ENCODE measurements at places on chromosomes 7 and 10.

GRCh38 chr10:116444527-116445142, 17.0 kb downstream of the PNLIPRP3 start:
- DNase-seq: no peak

DNA sequence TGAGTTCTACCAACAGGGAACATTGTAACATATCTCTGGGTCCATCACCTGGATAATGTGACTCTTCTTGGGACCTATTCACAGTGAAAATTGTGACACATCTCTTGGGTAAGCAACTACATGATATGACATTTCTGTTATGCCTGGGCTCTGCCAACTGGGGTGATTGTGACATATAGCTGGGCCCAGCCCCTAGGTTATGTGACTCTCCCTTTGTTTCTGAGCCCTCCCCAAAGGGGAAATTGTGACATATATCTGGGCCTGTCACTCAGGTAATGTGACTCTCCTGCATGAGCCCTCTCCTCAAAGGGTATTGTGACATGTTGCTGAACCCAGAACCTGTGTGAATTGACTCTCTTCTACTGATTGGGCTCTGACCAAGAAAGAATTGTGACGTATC, 22.4 kb upstream of the ZNF107 start:
- DNase-seq: no peak

GRCh38 chr7:66013938-66014337, 31.9 kb upstream of the GUSB start:
- no peak for DNase-seq

DNA sequence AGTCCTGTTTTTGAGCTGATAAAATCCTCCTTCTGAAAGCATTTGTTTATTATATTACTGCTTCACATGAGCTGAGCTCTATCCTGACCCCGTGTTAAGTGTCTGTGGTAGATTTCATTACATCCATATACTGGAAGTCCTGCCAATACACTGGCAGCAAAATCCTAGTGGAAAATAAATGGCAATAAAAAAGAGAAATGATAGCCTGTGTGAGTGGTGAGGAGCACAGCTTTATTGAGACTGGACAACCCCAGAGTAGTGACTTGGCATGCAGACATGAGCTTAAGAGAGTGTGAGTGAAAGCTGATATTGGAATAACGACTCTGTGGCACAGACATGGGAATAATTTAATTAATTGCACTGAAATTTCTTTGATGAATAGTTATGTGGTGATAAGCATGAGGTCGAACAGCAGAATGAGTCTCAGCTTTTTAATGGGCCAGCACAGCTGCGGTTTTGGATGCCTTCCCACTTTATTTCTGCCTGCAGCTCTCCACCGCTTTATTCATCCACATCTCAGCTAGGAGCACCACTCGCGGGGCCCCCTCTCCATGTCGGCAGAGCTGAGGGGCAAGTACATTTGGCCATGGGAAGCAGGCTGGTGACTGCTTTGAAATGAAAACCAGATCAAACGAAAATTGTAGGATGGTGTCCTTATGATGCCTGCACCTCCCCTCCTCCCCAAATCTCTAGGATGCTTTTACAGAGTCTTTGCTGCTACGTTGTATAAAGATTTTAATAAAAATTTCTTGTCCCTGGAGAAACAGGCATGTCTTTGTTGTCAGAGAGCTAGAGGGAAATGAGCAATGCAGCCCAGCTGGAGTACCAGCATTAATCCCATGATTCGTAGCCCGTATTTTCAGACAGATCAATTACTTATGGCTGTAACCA, 494.3 kb downstream of the AUTS2 start:
- no peak for DNase-seq

DNA sequence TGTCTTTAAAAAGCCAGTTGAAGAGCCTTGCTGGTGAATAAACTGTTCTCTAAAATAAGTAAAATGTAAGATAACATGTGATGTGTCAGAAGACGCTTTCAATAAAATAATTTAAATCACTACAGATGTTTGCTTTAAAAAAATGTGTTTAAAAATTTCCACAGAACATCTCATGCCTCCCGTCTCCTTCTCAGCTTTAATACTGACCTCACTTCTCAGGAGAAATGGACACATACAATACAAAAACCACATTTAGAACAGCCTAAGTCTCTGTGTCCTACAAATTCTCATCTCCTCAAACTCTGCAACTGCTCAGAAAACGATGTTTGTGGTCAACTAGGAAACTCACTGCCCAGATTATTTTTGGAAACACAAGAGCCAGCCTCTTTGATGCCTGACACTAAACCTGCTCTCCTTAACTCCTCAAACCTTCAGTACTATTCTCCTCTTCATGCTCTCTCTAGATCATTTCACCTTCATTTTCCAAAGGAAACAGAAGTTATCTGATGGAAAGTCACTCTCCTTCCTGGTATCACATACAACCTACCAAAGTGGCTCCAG, 120.3 kb downstream of the ZNF438 start:
- DNase-seq: no peak

- DNase-seq: no peak
Measured at GRCh38 chr7:151408839-151409666, 785 bp downstream of the WDR86 start.

DNA sequence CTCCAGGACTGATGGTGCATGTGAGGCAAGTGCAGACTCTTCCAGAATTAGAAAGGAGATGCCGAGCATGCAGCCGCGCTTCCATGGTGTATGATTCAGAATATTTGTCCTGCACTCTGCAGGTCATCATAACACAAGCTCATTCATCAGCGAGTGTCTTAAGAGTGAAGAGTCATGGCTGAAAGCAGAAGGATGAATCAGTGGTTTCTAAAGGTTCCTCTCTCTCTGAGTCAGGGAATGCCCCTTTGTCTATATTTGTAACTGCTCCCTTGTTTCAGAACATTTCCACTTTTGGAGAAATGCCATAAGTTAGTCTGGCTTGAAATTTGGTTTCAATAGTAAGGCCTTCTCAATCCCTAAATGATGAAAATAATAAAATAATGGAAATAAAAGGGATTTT, 52.3 kb downstream of the HECW1 start:
- DNase-seq: no peak

DNA sequence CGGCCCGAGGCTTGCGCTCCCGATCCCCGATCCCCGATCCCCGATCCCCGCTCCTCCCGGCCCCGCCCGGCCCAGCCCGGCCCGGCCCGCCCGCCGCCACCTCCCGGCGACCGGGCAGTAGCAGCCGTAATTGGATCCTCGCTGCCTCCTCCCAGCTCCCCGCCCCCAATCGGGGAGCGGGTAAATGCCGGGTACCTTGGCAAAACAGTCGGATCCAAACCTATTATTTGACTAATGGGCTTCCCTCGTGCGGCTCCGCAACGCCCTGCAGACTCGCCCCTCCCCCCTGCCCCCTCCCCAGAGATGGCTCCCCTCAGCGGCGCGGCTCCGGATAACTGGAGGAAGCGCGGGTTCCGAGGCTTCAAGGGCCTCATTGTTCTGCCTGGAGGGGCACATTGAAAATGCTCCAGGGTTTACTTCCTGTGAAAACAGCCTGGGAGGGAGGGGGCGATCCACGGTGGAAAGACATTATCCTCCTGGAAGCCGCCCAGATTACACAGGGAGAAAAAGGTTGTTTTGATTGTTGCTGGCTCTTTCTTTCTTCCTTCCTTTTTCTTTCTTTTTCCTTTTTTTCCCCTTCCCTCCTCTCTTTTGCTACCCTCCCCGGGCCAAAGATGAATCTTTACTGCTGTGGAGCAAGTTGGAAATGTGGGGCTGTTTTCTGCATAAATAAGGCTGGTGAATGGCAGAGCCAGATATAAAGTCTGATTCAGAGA, 94.7 kb upstream of the ZMIZ1 start:
- no peak for DNase-seq

DNA sequence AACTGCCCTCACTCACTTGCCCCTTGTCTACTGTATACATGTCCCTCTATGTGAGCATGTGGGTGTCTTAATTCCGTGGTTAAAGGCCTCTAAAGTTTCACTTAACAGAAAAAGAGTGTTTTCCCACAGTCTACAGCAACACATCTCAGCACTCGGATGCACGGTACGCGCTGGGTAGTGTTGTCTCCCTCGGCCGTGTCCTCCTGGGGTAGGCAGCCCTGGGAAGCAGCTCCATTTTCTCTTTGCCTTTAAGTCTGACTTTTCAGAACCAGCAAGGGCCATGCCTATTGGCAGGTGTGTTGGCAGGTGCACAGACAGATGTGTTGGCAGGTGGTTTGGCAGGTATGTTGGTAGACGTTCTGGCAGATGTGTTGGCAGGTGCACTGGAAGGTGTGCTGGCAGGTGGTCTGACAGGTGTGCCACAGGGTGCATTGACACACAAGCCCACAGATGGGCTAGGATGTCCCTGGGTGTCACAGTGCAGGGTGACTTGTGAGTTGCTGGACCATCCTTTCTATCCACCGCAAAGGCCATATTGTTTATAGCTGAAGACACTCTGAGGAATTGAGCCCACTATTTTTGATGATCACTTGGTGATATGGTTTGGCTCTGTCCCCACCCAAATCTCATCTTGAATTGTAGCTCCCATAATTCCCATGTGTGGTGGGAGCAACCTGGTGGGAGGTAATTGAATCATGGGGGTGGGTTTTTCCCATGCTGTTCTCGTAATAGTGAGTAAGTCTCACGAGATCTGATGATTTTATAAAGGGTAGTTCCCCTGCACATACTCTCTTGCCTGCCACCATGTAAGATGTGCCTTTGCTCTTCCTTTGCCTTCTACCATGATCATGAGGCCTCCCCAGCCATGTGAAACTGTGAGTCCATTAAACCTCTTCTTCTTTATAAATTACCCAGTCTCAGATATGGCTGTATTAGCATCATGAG, 296.9 kb downstream of the TNS3 start:
- no peak for DNase-seq

DNA sequence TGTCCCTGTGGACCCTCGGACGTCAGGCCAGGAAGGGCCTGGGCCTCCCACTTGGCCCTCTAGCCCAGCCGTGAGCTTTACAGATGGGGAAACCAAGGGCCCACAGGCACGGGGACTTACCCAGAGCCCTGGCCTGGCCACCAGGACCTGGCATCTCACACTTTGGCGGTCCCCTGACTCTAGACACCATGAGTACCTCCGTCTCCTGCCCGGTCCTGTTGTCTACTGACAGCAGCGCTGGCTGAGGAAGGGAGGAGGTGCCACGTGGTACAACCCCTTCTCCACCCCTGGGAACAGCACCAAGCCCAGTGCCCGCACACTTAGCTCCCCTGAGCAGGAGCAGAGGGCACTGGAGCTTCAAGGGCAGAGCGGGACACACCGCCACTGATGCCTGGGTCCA, 26.1 kb downstream of the ADGRA1 start:
- no peak for DNase-seq

GRCh38 chr7:5418285-5418582, 5.4 kb downstream of the TNRC18 start:
- no peak for DNase-seq

- no peak for DNase-seq
Measured at GRCh38 chr7:20787660-20788419, 1.2 kb upstream of the SP8 start.

DNA sequence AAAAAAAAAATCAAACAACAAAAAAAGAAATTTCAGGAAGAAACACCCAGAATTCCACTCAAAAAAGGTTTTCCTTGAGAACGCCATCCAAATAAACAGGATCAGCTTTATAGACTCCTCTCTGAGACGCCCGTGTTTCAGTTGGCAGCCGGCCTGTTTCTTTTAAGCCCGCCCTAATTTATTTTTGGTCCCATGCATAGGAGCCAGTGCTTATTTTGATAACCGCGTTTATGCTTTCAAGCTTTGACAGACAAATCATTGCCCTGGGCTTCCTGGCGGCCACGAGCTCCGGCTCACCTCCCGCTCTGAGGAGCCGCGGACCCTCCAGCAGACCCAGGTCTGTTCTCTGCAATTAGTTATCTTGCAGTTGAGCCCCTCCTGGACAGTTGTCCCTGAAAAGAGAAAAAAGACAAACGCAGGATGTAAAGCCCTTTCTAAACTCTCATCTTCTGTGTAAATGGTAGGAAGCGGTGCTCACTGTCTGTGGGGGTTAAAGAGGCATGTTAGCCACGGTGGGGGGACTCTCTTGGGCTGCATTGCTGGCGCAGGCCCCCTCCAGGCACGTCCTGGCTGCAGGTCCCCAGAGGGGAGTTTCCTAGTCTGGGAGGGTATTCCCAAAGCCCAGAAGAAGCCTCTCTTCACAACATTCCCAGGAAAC, 22.2 kb upstream of the UNCX start:
- DNase-seq: no peak

- no peak for DNase-seq
Measured at GRCh38 chr7:117478836-117479224, 995 bp upstream of the CFTR start.

- no peak for DNase-seq
Measured at GRCh38 chr10:53430127-53430891, 657.7 kb upstream of the MBL2 start.

DNA sequence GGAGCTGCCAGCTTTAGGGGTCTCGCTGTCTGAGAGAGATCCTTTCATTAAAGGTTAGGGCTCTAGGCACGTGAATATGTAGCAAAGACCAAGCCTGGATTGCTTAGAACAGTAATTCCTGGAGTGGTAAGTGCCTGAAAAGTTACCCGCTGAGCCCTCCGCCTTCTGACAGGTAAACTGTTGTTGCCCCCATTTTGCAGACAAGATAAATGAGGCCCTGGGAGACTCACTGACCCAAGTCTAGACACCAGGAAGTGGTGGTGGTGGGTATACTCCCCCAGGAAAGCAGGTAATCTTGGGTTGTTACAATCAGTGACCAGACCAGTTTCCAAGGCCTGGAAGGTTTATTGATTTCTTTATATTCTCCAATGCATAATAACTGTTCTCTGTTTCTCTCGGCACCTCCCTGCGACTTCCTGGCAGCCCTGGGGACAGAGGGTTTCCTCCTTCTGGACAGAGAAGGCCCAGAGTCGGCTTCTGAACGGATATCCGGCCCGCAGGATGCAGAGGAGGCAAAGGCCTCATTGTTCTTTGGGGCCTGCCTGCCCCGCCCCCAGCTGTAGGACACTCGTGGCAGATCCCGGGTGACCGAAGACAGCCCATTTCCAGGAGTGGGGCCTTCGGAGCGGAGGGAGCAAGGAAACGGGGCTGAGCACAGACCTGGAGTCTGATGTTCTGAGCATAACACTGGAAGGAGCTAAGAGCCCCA, 1.3 kb upstream of the GRK5 start:
- no peak for DNase-seq

- DNase-seq: no peak
Measured at GRCh38 chr7:155228894-155229293, 68.8 kb upstream of the INSIG1 start.

Data from stimulated activated CD8-positive, alpha-beta memory T cell treated with anti-CD3 and anti-CD28 coated beads, Interleukin-4, amount 100 ng/mL, for 1 hour (primary cell).